ENCODE measurements at places on chromosomes 5 and 9.

GRCh38 chr5:115389034-115389798 is 92.8 kb upstream of the CCDC112 start:
- DNase-seq, result no peak

- DNase-seq, result no peak
These were observed 9.2 kb downstream of the NPR3 start for GRCh38 chr5:32720300-32720699.

DNA sequence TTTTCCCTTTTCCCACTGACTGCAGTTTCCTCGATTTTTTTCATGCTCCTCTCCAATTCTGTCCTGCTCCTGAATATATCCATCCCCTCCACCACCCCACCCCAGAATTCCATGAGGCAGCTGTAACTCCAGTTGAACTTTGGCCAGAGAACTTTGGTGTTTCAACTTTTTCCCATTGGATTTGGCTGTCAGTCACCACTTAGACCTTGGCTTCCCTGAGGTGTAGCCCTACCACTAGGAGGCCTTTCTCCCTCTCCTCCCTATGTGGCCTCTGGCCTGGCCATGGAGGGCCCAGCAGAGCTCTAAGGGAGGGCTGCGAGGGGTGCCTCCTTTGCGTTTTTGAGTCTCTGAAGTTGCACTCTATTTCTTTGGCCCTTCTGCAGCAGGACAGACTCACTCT is 261.3 kb downstream of the PIK3R1 start:
- DNase-seq, result no peak

DNA sequence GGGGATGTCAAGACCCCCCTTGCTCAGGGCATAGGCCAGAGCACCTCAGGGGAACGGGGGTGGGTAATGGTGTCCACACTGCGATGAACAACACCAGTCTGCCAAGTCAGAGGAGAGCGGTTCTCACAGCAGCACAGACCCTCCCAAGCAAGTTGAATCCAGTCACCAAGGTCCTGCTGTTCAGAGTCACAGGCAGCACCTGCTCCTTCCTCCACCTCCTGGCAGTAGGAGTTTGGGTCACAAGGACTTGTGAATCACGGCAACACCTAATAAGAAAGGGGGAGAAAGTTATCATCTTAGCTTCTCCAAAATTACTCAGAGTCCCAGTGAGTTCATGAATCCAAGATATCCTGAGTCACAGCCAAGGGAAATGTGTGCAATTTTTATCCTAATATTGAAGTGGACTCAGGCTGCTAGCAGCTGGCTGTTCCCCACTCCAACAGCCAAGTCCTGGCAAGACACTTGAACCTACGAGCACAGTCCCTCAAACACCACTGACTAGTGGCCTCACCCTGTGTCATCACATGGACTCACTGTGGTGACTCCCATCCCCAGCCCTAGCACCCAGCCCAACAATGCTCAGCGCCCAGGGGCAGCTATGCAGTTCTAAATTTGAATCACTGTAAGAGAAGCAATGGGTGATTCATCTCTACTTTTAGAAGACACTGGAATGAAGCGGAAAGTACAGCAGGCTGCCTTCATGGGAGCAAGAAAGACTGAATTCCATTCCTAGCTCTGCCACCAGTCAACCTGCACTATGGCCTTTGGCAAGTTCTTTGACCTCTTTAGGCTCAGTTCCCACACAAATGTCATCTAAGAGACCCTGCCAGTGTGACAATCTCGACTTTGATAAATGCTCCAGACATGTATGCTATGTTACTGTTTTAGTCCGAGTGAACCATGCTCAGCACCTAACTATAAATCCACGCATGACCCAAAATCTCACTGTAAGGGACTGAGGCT is 113.7 kb downstream of the KLHL3 start:
- no peak for DNase-seq

DNA sequence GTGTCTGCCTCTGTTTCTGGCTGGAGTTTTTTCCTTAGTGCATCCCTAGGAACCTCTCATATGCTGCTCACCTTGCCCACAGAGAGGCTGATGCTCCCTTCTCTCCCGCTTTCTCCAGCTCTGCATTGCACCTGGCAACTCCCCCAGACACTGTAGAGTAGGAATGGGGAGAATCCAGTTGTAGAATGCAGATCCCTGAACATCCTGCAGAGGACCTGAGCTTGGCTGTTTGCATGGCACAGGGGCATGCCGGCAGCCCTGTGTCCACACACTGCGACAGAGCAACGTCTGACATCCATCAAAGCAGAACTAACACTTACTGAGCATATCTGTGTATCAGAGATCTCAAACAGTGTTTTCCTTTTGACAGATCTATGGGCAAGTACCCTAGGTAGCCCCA is 19.9 kb downstream of the IDNK start:
- DNase-seq, result no peak

GRCh38 chr5:38384396-38384795 is 126.0 kb downstream of the EGFLAM start:
- DNase-seq, result no peak

GRCh38 chr9:131233556-131233955 is 42.8 kb downstream of the FAM78A start:
- DNase-seq, result no peak

- DNase-seq, result no peak
These were observed 1.7 kb downstream of the DUSP1 start for GRCh38 chr5:172769342-172769615.

GRCh38 chr5:157914151-157914788 is 55.3 kb upstream of the CLINT1 start:
- no peak for DNase-seq

- DNase-seq, result no peak
These were observed 40.9 kb downstream of the VLDLR start for GRCh38 chr9:2662496-2662895.

GRCh38 chr9:27540502-27540901 is 10.9 kb upstream of the MOB3B start:
- DNase-seq, result no peak

- no peak for DNase-seq
These were observed 159.3 kb downstream of the RGS3 start for GRCh38 chr9:113622600-113623400.

DNA sequence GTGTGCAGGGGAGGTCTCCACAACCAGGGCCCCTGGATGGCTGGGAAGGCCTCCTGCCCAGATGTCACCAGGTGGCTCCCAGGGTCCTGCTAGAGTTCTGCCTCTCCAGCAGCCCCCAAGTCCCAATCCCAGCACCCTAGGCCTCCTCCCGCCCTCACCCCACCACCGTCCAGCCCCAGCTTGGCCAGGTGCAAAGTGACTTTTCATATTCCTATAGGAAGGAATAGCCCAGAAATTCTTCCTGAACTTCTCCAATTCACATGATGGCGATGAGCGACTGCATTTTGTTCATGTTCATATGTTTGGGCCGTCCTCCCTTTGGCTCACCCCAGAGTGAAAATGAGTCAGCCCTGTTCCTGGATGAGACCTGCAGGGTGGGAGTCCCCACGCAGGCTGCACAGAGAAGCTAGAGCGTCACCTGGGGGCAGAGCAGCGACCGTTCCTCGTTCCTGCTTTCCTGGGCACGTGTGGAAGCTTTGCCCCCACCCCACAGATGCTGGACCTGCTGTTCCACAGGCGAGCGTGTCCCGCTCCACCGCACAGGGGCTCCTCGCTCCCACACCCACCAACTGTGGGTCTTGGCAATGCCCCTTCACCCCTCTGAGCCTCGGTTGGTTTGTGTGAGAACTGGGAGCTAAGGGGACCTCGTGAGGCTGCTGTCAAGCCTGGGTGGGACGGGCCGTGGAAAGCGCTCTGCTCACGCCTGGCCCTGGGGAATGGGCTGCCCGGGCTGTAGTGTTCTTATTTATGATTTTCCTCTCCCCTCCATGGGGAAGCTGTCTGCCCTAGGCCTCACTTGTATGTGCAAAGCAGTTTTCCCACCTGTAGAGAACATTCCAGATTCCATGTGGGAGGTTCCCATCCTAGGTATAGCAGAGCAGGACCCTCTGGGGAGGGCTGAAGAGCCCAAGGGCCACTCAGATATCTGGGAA is 6.9 kb downstream of the MRPS2 start:
- no peak for DNase-seq

- DNase-seq, result no peak
These were observed 1356.8 kb upstream of the ACO1 start for GRCh38 chr9:31027678-31028077.

- DNase-seq, result no peak
These were observed 30.3 kb upstream of the LCP2 start for GRCh38 chr5:170327829-170328228.

- peak; percentile 61 for DNase-seq
These were observed 14.0 kb downstream of the TGFBR1 start for GRCh38 chr9:99118782-99119466.

DNA sequence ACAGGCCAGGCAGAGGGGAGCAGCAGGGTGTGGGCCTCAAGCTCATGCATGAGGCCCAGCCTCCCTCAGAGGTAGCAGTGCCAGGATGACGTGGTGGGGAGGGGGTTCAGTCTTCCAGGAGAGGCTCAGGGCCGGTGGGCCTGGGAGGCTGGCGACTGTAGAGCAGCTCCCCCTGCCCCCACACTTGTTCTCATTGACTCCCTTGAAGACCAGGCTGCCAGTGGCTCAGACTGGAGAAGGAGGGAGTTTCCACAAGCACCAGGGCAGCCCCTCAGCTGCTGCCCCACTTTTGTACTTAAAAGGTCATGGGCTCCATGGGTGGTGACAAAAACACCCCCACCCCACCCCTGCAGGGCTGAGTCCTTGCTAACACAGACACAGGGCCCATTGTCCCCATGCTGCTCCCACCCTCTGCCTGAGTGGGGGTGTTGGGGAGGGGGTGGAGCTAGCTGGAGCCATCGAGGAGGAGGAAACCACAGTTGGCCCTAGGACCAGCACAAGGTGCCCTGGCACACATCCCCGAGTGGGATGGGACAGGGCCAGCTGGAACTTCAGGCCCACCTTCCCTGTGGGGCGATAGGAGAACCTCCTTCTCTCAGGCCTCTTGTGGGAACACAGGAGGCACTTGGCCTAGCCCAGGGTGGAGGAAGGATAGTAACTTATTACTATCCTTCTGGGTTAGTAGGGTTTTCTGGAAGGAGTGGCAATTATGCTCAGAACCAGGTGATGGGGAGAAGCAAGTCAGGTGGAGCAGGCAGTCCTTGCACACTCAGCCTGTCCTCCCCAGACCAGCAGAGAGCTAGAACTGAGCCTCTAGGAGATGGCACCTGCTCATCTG is 10.7 kb downstream of the PDLIM4 start:
- no peak for DNase-seq

- DNase-seq, result no peak
These were observed 8.9 kb upstream of the ACTBL2 start for GRCh38 chr5:57491369-57491965.

GRCh38 chr5:29811914-29812679 is 1381.4 kb upstream of the CDH6 start:
- DNase-seq, result no peak

GRCh38 chr9:134171316-134172197 is 7.2 kb upstream of the RNU6ATAC start:
- DNase-seq, result no peak

GRCh38 chr5:143653766-143654282 is 158.1 kb upstream of the HMHB1 start:
- no peak for DNase-seq

DNA sequence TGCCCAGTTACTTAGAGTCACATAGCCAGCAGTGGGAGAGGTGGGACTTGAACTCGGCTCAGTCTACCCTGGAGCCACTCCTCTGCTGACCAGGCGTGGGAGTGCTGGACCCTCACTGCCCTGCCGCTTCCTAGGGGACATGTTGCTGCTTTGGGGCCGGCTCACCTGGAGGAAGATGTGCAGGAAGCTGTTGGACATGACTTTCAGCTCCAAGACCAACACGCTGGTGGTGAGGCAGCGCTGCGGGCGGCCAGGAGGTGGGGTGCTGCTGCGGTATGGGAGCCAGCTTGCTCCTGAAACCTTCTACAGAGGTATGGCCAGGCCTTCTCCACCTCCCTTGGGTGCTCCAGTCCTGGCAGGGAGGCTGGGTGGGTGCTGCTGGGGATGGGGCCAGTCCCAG is 3.4 kb upstream of the CACFD1 start:
- DNase-seq, result no peak

GRCh38 chr9:3875361-3876132 is 349.7 kb upstream of the RFX3 start:
- DNase-seq, result no peak

DNA sequence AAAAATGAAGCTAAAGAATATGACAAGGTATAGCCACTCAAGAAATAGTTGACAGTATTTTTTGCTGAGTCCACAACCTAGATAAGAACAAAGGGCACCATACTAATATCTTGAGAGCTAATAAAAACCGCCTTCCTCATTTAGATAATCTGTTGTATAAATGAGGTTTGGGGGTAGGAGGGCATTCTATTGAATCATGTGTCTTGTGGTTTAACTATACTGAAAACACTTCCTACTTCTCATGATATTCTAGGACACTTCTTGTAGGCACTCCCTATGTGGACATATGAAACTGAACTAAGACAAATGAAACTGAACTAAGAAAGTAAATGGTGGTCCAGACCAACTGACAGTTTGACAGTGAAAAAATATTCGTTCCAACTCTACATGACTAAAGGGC is 1268.5 kb upstream of the C9orf72 start:
- DNase-seq, result no peak

GRCh38 chr5:16588434-16589214 is 28.2 kb downstream of the RETREG1 start:
- DNase-seq, result no peak

GRCh38 chr5:81420039-81420667 is 26.2 kb upstream of the ACOT12 start:
- no peak for DNase-seq

GRCh38 chr5:81230416-81230815 is 2.7 kb upstream of the CKMT2 start:
- no peak for DNase-seq

- DNase-seq, result no peak
These were observed 92.1 kb downstream of the CDKN2A start for GRCh38 chr9:21902136-21902535.

DNA sequence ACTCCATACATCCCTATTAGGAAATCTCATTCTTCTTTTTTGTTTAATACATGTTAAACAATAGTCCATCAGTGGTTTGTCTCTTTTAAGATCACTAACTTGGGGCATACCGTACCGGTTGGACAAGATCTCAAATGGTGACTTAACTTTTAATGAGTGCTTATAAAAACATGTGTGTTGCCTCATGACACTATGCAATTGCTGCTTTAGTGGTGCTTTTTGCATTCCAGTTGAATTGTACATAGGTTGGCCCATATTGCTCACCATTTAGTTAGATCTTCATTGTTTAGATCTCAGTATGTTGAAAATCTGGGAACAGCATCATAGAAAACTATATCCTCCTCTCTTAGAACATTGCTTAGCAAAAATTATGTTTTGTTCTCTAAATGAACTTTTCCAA is 17.8 kb downstream of the C9orf85 start:
- no peak for DNase-seq

GRCh38 chr5:92207151-92207550 is 824.0 kb upstream of the ARRDC3 start:
- no peak for DNase-seq

DNA sequence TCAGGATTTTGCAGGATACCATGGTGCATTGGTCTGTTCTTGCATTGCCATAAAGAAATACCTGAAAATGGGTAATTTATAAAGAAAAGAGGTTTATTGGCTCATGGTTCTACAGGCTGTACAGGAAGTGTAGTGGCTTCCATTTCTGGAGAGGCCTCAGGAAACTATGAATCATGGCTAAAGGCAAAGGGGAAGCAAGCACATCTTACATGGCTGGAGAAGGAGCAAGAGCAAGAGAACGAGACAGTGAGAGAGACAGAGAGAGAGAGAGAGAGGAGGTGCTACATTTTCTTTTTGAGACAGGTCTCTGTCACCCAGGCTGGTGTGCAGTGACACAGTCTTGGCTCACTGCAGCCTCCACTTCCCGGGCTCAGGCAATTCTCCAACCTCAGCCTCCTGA is 43.9 kb downstream of the P4HA2 start:
- no peak for DNase-seq
